NCI-H1092 treated with DMSO at 0.1 percent for 48 hours (cell line): ENCODE measurements at places on chromosomes 2 and 18.

DNA sequence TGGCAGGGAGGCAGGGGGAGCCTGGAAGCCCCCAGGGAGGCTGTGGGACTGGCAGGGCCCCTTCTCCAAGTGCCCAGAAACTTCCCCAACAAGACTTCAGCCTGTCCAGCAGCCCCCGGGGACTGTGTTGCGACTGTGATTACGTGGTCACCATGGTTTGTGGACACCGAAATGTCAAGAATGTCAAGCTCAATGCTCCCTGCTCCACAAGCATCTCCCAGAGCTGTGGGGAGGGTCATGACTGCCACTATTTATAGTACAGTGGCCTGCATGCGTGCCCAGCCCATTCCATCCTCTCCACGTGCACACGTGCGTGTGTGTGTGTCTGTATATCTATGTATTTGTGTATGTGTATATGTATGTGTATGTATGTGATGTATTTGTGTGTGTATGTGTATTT lies 93.8 kb upstream of the MBOAT2 start:
- DNase-seq = no peak

- peak; percentile 56 for DNase-seq
These were observed 17.4 kb upstream of the LMAN1 start for GRCh38 chr18:59376351-59376935.

DNA sequence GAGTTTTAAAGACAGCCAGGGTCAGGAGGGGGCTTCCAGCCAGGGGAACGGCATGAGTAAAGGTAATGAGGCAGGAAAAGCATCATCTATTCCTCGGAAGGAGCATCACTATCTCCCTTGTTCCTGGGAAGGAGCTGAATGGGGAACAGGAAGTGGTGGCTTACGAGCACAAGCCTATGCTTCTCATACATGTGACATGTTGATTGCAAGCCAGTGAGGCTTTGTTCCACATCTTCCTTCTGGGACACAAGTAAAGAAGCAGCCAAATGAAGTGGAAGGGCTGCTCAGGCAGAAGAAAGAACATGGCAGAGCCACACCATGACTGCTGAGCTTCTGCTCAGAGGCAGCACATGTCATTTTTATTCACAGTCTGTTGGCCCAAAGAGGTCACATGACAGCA lies 15.1 kb upstream of the LMAN1 start:
- no peak for DNase-seq

DNA sequence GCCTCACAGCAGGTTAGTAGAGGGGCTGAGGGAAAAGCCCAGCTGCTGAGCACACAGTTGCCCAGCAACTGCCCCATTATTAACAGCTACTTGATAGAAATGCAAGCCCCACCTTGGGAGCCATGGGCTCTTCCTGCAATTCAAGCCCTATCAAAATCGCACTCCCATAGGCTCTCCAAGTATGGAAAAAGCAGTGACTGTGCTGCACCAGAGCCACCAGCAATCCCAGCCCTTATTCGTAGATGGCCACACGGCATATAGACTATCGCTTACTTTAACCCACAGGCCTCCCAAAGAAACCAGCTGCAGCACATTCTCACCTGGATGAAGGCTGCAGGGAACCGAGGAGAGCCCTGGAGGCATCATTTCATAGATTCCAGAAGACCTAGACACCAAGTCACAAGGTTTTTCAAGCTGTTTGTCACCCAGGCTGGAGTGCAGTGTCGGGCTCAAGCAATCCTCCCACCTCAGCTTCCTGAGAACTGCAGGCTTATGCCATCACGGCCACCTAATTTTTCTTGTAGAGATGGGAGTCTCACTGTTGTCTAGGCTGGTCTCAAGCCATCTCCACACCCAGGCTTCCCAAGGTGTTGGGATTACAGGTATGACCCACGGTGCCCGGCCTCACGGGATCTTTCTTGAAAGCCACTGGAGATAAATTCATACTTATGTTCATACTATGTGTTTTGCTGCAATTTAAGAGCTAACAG lies 11.3 kb downstream of the NCL start:
- no peak for DNase-seq

GRCh38 chr2:232438091-232438490 lies 17.9 kb upstream of the ALPI start:
- DNase-seq = no peak

DNA sequence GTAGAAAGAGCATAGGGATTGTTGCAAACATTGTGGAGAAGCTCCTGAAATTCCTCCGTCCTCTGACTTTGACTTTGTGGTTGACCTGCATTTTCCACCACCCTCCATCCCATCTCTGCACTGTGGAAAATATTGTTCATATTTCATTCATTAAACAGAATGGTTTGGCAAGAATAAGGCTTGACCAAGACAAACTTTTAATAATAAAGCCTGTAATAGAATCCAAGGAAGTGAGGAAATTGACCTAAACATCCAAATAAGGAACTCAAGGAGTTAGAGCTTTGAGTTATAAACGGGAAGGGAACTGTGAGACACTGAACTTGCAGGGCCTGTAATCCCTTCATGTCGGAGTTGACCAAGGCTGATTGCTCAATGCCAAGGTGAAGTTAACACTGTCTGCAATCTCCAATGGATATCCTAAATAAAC lies 115.2 kb downstream of the GFPT1 start:
- DNase-seq = no peak

- DNase-seq = no peak
These were observed 142.8 kb upstream of the ID2 start for GRCh38 chr2:8538931-8539621.

DNA sequence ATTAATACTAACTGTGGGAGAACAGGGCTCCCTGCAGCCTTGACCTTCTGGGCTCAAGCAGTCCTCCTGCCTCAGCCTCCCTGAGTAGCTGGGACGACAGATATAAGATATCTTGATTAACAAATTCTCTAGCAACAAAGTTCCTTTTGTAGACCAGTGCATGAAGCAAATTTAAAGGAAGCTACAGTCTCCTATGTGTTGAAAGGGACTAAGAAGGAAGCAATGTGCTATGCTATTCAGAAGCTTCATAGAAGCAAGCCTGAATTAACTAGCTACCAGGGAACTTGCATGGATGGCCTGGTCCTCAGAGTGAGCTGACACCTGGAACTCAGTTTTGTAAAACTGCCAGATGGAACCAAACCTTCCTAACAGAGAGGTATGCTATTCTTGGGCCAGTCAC lies 33.2 kb downstream of the RAPH1 start:
- DNase-seq = no peak

GRCh38 chr2:59680863-59681262 lies 872.6 kb downstream of the BCL11A start:
- DNase-seq = no peak

DNA sequence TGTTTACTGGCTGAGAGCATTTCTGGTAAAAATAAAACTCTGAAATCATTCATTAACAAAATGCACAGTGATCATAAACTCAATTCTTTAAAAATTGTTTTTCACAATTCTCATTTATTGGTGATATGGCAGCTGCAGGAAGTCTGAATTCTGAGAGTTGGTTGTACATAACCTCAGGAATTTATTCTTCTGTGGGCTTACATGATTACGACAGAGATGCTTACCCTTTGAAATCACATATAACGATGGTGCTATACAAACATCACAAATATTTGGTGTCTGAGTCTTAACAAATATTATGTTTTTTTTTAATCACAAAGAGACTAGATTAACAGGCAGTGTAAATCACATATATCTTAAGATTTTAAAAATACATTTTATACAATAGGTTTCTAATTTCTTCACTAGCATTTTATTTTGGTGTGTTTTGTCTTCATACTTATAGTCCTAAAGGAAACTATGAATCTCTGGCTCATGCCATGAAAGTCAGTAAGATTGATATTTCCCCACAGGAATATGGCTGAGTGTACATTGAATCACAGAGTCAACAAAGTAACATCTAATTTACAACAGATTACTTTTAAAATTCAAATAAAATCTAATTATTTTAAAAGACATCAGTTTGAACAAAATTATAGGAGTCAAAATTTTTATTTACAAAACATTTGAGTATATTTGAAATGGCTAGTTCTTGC lies 318.8 kb upstream of the THUMPD2 start:
- DNase-seq = no peak

GRCh38 chr2:5877360-5877759 lies 185.2 kb downstream of the SOX11 start:
- no peak for DNase-seq

DNA sequence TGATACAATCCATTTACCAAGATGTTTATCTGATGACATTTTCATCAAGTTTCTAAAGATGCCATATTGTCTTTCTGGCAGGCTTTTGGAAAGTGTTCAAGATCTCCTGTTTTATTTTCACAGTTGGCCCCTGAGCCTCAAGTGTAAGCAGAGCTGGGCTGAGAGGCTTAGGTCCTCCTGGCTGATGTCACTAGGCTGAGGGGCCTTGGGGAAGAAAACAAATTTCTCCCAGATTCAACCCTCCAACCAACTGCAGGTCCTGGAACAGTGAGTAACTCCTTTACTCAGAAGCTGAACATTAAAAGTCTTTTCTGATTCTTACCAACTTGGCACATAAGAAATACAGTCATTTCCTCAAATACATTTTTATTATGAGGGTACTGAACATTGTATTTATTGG lies 14.9 kb upstream of the IL1RL1 start:
- DNase-seq = no peak

DNA sequence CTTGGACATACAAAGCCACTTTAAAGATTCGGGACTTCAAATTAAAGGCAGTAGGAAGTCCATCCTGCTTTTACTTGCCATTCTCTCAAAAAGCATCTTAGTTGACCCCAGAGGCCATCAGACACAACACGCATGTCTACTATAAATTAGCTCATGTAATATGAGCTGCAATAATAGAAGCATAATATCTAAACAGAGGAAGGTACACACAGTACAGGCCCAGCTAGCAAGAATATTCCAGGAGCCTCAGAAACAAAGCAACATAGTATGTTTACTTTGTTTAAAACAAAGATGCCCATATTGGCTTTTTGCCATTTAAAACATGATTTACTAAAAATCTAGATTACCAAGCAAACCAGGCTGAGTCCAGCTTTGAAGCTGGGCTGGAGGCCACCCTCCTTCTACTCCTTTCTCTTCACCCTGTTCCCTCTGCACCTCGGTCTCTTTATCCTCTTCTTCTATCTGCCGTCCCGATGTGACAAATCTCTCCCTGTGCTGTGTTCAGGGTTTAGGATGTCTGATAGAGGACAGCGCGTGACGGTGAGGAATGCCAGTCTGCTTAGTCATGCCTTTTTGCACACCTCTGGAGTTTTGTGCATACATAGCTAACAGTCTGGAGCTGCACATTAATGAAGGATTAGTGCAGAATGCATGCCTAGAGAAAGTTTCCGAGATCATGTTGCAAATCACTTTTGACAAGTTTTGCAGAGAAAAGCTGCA lies 28.2 kb downstream of the DTNA start:
- no peak for DNase-seq

DNA sequence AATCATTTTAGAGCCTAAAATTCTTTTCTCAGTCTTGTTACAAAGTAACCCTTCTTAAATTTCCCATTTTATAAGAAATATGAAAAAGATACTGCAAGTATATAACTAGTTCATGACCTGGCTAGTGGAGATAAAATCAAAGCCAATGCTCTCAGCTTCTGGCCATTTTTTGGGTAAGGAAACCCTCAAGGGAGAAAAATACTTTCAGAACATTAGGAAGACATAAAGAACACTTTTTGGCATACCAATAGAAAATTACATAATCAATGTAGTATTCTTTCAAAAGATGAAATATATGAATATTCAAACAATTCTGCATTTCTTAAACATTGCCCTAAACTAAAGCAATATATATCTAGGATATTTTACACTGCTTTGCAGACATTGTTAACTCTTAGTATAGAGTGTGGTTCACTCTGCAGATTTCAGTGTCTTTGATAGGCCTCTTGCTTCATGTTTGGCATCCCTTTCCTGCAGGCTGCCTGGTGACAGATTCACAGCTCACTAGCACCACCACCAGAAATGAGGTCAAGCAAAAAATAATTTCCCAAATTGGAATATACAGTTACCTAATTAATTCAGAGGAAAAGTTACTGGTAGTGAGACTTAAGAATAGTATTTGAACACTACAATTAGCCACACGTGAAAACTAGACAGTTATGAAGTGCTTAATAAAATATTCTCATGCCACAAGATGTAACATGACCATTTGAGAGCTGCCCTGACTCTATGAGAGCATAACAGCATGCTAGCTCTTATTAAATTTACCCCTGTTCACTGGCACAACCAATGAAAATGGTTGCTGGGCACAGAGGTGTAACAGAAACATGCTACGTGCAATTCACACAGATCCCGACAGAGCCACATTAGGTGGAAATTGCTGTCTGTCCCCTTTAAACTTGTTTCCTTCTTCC lies 36.0 kb downstream of the PAIP2B start:
- DNase-seq = no peak

- DNase-seq = no peak
These were observed 35.2 kb upstream of the CDH19 start for GRCh38 chr18:66638856-66639629.

GRCh38 chr2:130834931-130835765 lies 1.6 kb upstream of the ARHGEF4 start:
- no peak for DNase-seq

- no peak for DNase-seq
These were observed 26.7 kb downstream of the PTPN2 start for GRCh38 chr18:12857215-12857905.

- no peak for DNase-seq
These were observed 74.8 kb upstream of the RGPD4 start for GRCh38 chr2:107751936-107752335.

DNA sequence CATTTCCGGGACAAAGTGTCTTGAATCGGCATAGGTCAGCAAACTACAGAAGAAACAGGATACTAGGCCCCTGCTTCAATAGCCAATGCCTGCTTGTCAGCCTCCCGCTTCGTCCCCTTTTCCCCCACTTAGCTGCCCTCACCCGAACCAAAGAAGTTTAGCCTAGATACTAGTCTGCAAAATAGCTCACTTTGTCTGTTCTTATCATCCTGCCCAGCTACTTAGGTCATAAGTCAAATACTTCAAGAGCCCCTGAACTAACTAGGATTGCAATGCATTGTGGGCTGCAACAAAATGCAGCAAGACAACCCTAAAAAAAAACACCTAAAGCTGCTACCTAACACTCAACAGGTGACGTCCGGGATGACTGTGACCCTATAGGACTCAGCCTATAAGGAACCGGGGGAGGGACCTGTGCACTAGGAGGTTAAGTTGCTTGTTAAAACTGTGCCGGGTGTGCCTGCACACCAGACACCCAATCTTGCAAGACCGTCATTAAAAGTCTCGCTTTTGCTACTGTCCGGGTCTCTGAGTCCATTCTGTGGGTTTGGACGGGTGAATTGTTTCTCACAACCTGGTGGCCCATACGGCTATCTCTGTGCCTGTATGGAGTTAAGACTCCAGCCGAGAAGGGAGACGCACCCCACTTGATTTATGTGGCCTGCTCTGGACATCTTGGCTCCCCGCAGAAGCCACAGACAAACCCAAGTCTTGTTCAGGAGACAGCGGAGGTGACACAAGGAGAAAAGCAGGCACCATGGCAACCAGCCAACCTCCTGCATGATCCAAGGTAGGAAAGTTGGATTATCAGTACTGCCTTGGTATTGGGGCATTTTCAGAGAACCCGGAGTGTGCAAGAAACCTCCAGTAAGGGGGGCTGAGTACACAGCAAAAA lies 105.9 kb downstream of the HIBCH start:
- no peak for DNase-seq
